Naive thymus-derived CD8-positive, alpha-beta T cell (primary cell): ENCODE measurements at places on chromosomes 16 and 17.

- DNase-seq = no peak
Measured at GRCh38 chr17:35797370-35797769, 1.9 kb upstream of the MMP28 start.

GRCh38 chr16:13113741-13114140 lies 212.3 kb downstream of the SHISA9 start:
- DNase-seq = no peak

DNA sequence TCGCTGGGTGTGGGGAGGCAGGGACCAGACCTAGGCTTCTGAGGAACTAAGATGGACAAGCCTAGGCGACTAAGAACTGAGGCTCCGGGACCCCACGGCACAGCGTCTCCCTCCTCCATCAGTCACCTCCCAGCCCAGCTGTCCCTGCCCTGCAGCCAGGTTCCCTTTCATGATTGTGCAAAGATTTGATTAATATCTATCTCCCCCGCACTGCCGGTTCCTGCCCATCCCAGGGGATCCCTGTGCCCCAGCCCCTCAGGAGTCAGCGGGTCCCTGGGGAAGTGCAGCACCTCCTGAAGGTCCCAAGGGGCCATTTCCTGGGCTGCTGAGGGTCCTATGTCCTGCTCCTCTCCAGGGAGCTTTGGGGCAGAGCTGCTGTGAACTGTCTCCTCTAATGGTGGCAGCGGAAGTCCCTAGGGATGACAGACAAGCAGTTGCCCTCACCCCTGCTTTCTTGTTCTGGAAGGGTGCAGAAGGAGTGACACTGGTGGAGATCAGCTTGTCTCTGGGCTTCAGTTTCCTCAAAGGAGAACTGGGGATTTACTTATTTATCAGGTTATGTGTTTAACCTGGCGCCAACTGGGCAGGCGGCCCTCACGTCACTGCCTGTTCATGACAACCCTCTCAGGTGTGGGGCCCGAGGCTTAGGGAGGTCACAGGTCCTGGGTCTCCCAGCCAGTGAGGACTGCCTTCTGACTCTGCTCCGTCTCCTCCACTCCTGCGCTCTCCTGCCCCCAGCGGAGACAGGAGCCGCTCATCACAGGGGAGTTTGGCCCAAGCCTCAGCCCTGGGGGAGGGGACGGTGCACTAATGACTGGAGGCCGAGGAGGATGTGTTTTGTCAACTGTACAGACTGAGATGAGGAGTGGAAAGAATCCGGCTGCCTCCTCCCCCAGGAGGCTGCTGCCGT lies 1.9 kb upstream of the C16orf74 start:
- DNase-seq = no peak

- no peak for DNase-seq
Measured at GRCh38 chr16:79500286-79500685, 100.3 kb downstream of the MAF start.

GRCh38 chr16:278863-279366 lies 1.5 kb upstream of the ARHGDIG start:
- DNase-seq = peak; percentile 48

DNA sequence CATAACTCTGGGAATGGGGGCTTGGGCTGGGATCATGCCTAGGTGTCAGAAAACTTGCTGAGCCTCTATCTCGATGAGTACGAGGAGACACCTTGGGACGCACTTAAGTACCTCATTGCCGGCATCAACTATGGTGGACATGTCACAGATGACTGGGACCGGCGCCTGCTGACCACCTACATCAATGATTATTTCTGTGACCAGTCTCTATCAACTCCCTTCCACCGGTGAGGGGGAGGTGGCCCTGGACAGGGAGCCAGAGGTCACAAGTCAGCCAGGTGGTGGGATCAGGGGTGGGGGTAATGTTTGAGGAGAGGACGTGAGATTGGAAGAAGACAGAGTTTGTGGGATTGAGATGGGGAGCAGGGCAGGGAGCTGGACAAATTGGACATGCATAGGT lies 3.4 kb upstream of the KDM6B start:
- no peak for DNase-seq

DNA sequence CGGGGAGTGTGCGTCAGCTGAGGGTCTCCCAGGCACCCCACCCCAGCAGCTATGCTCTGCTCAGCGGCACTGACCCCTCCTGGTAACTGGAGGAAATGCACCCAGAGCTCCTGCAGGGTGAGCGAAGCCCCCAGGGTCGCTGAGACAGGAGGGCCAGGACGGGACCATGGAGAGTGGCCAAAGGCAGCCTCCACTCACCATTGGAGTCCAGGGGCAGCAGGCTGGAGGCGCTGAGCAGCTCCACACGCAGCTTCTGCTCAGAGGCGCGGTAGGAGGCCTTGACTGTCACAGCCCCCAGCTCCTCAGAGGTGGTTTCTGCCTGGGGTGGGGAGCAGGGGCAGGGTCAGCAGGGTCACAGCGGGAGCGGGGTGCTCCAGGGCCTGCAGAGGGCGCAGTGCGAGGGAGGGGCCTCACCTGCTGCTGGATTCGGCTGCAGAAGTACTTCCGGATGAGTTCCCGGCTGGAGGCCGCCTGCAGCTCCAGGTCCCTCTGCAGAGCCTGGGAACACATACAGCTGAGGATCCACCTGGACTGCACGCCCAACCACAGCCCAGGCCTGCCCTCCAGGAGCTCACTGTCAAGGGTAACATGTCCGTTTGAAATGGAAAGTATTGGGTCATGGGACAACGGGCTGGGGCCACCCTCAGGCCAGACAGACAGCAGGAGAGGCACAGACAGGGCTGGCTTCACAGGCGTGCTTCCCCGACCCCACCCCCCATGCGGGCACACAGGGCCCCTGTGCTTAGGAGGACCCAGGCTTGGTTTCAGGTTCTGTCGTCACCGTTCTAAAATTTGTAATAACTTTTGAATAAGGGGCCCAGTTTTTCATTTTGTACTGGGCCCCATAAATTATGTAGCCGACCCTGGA lies 13.8 kb downstream of the UNC13D start:
- DNase-seq = peak; percentile 32

GRCh38 chr17:48728232-48729231 lies at the start of gene HOXB13:
Gene HOXB13, minus strand, starts transcription at chr17:48728750. Its CDS starts 157 bp downstream, at chr17:48728593.
- DNase-seq = peak; percentile 36

- DNase-seq = no peak
Measured at GRCh38 chr16:56927471-56927870, 4.5 kb upstream of the HERPUD1 start.

GRCh38 chr17:42817866-42818265 lies 6.2 kb downstream of the BECN1 start:
- no peak for DNase-seq

DNA sequence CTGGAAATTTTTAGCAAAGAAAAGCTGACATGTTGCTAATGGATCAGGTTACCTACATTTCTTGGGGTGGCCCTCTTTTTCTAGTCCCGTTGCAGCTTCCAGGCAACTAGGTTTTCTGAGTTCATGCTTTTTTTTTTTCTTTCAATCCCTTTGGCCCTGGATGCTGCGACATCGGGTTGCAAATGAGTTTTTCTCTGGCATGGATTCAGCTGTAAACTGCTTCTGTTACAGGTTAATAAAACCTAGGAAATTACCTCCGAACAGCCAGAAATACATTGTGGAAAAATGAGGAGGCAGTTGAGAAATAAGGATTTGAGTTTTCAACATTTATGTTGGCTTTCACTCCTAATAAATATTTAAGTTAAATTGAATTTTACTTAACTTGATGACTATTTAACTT lies 149.8 kb upstream of the MAF start:
- DNase-seq = no peak

DNA sequence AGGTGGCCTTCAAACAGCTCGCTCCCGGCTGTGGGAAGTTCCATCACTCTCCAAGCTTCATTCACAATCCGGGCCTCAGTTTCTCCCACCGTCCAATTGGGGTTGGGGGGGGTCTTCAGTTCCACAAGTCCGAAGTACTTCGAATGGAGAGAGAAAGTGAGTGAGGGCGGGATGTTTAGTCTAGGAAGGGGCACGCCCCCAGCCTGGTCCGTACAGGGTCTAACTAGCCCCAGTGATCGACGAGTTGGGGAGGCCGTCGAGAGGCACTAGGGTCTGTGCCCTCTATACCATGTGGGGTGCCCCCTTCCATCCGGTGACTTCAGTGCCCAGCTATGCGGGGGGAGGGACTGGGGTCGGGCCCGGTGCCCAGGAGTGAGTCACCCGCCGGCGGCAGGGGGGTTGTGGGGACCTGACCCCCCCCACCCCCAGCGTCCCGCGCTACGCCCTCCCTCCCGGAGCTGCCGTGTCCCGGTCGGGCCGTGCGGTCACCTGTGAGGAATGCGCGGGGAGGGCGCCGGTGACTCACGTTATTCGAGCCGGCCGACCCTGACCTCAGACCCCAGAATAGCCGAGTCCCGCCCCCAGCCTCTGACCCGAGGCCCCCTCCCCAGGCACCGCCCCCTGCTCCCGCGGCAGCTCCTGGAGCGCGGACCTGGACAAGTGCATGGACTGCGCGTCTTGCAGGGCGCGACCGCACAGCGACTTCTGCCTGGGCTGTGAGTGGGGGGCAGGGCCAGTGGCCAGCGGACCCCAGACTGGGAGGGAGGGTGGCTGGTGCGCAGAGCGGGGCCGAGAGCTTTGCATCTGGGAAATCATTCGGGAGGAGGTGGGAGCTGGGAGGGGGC lies 658 bp downstream of the TNFRSF12A start:
- peak; percentile 68 for DNase-seq

- DNase-seq = no peak
Measured at GRCh38 chr17:79874329-79874981, 35.2 kb upstream of the CBX4 start.

GRCh38 chr17:19022747-19023146 lies 18.2 kb upstream of the FAM83G start:
- DNase-seq = no peak

DNA sequence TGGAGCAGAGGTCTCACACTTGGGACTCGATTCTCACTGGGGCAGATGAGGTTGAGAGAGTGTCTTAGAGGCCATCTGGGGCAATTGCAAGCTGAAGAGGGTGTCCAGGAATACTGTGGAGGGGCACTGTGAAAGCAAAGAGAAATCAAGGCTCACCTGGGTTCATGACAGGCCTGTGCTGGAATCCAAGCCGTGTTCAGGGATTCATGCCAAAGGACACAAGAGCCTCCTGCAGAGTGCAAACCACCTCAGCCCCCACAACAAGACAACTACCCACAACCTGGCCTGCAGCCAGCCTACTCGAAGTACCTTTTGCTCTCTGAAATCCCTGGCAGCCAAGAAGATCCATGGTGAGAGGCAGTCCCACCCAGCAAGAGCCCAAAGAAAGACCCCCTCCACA lies 2334.2 kb downstream of the TP53TG3F start:
- no peak for DNase-seq

DNA sequence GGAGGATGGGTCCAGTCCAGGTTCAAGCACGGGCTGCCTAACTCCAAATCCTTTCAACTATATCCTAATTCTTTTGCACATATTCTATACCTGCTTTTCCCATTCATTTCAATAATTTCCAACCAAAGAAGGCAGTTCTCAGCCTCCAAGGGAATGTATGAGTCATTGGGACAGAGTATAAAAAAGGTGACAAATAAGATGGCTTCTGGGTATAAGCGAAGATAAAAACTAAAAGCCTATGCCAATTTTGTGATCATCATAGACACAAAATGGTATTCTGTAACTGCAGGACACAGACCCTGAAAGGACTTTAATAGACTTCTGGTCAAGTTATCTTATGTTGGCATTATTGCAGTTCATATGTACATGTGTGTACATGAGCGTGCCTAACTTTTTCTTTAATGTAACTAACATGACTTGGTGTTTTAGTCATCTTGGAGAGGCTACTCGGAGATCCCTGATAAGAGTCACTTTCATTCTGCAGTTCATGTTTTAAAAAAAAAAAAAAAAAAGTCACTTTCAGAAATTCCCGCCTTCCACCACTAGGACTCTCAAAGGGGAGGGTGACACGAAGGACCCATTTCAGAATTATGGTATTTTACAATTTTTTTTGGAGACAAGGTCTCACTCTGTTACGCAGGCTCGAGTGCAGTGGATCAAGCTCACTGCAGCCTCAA lies 17.3 kb downstream of the COG1 start:
- DNase-seq = no peak

- no peak for DNase-seq
Measured at GRCh38 chr16:70466805-70467076, 12.3 kb downstream of the FCSK start.

GRCh38 chr16:85029981-85030401 lies 2.4 kb downstream of the KIAA0513 start:
- no peak for DNase-seq

- DNase-seq = no peak
Measured at GRCh38 chr17:80693511-80693910, 148.9 kb downstream of the RPTOR start.
